ENCODE measurements at places on chromosomes 5 and 9.

DNA sequence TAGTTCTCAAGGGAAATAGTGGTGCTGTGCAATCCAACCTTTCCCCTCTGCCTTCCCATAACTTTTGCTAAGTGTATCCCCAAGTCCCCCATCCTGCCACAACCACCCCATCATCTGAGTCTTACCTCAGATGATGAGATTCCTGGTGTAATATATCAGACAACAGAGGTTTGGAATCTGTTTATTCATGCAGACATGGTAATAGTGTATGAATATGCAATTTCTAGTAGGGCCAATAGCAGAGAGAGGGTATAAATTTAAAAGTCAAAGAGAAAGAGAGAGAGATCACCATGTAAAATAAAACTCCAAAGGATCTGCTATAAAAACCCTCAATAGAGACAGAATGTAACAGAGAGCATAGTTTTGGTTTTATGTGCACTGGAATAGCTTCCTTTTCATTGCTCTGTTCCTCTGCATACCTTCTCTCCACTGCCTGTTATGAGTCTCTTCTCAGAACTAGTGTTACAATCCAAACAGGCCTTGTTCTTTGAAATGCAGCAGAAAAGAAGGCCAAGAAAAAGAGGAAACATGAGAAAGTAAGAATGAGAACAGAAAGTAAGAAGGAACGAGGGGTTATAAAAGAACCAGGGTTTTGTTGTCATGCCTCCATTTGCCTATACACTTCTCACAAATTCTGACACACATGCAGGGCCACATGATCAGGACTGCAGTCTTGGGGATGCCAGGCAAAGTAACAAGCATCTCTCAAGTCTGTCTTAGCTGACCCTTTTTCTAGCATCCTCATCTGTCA, 278.0 kb downstream of the CETN3 start:
- no peak for DNase-seq

GRCh38 chr9:36029765-36030528, 6.8 kb upstream of the RECK start:
- DNase-seq, result no peak

- no peak for DNase-seq
Measured at GRCh38 chr5:171966964-171967363, 39.5 kb downstream of the FBXW11 start.

DNA sequence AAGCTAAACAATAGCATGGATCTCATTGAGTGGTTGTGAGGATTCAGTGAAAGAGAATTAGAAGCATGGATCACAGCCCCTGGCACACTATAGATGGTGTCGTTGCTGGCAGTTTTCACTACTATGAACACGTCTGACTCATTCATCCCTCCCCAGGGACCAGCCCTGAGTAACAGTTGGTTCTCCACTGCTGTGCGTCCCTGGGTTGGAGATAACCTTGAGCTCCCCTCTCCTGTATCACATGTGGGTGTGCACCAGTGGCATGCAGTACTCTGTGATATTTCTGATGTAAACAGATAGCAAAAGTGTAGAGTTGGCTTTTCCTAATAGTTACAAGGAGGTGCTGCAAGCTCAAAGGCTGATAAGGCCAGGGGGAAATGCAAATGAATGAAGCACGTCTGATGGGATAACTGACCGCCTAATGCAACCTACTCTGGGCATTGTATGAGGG, 8.8 kb upstream of the LCP2 start:
- DNase-seq, result no peak

DNA sequence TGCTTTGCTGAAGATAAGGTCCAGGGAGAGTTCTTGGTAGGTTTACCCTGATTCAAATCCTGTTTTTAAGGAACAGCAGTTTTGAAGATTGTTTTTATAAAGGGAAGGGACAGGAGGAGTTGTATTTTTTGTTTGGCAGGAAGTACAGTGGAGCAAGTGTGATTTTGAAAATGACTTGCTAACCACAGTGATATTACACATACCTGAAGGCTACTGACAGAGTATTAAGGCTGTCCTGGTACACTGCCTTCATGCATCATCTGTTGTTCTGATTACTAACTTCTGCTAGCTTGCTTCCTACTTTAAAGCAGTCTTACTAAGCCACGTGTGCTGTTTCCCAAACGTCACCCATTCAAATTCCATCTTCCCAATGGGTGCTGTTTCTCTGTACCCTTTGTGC, 559.5 kb upstream of the SGCD start:
- DNase-seq, result no peak
